ENCODE measurements at places on chromosomes 5 and 9.
A peak's percentile ranks its signal among the peaks of the same experiment; 100 is the strongest.

DNA sequence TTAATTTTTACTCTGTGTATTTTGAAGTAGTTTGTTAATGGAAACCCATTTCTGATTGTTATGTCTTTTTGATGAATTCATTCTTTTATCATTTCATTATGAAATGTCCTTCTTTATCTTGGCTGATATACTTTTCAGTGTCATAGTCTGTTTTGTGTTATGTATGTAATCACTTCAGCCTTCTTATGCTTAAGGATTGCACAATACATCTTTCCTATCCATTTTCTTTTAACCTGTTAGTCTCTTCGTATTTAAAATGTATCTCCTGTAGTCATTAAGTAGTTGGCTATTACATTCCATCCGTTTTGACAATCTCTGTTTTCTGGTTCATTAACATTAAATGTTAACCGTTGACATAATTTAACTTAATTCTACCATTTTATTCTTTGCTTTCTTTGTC, 344.6 kb upstream of the CTNND2 start:
- no peak for DNase-seq

- DNase-seq = no peak
Observed at GRCh38 chr5:164097749-164098148, 592.3 kb downstream of the MAT2B start.

- DNase-seq = no peak
Observed at GRCh38 chr5:151018846-151019245, 1.5 kb upstream of the GPX3 start.

DNA sequence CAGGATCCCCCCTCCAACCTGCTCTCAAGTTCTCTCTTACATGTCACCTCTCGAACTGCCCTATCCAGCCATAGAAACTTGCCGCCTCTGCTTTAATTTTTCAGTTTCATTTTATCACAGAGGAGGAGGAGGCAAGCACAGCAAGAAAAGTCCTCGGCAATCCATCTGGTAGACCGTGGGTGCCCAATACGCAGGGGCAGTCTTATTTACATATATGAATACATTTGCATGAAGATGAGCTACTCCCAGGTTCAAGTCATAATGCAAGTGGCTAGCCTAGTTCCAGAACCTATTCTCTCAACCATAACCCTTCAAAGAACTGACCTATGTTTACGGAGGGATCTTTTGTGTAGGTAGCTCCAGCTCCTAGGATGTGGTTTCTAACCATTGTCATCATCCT, 223.2 kb upstream of the PANK3 start:
- DNase-seq = no peak

GRCh38 chr5:67222243-67223025, 25.8 kb upstream of the CD180 start:
- DNase-seq = no peak

GRCh38 chr9:96052686-96053085, 177.2 kb downstream of the ERCC6L2 start:
- no peak for DNase-seq

GRCh38 chr5:1479581-1480188, 34.4 kb upstream of the SLC6A3 start:
- DNase-seq = peak; percentile 67

DNA sequence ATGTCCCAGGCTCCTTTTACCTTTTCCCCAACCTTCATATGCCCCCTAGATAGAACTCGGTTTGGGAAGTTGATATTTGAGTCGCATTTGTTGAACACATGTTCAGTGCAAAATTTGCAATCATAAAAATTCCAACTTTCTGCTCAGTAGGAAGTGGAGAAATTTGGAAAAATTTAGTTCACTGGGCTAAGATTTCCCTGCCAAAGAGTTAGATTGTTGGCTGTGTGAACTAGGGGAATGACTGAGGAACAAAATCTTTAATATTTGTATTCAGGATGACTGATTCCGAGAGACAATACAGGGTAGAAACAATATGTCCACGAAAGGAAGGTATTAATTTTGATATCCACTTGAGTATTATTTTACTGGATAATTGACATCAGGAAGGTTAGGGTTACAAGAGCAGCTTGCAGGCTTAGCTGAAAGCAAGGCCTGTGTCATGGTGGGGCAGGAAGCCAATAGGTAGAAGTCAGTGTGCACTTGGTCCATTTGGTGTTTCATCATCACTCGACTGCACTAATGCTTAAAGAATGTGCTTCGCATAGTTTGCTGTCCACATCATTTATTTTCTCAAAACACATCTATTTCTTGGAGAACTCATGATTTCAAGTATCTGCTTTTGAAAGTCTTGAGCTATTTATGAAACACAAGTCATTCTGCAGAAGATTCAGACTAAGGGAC, 59.4 kb upstream of the GNA14 start:
- DNase-seq = no peak

GRCh38 chr5:124724357-124725039, 21.9 kb downstream of the ZNF608 start:
- DNase-seq = no peak

GRCh38 chr9:5514617-5515260, 4.4 kb downstream of the PDCD1LG2 start:
- no peak for DNase-seq

GRCh38 chr9:94916956-94917355, 190.5 kb downstream of the AOPEP start:
- DNase-seq = no peak

DNA sequence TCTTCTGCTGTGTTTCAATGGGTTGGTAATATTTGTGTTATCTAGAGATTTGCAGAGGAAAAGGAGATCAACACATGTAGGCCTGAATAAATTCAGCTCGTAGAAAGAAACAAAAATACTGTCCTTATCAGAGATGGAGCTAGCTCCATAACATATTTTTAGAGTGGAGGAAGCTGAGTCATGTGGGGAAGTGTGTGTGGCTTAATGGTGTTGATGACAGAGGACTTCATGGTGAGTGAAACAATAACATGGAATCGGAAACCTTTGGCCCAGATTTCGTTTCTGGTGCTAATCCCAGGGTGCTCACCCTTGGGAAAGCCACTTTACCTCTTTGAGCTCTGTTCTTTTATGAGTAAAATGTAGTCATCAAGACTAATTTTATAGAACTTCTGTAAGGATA, 825.0 kb downstream of the TLR4 start:
- no peak for DNase-seq

DNA sequence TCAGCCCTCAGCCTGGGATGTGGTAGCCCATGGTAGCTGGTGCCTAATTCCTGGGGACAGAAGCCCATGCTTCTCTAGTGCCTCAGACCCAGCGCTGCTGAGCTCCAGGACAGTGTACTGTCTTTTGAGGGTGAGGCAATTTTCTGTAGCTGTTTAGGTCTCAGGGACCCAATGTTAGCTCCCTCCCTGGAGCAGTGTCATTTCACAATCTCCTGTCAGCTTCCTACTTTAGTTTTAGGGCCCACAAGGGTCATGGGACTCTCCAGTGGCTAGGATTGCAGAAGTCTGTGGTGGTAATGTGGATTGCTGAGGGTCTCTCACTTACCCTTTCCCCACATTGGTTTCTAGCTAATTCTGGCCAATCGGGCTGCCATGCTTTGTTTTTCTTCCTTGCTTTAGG, 67.7 kb upstream of the CCL21 start:
- no peak for DNase-seq

DNA sequence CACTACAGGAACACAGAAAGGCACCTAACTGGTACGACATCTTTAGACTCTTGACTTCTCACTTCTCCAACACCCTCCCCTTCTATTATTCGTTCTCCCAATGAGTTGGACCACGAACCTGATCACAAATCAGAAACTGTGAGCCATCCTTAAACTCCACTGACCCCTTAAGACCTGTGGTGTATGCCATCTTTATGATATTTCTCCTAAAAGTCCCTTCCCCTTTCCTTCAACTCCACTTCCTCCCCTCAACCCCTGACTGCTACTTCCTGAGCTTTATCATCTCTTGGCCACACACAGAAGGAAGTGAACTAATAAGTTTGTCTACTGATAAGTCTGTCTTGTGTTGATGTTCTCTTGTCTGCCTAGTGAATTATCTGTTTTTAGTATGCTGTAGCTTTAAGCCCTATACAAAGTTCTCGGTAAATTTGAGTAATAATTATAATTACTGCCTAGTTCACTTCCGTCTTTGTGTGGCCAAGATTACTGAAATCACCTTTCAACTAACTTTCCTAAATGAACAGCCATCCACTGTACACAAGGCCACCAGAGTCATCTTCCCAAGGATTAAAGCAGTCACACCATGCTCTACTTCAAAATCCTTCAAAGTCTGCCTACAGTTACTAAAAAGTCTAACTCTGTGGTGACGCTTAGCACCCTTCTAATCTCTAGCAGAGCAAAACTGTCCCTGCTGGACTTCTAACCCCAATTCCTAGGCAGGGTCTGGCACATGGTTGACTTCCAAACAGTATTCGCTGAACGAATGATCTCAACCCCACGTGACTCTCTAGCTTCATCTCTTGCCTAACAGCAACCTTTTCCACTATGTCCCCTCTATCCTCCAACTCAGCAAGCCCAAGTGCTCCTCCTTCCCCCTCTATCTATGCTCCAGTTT, 23.2 kb downstream of the ELOVL7 start:
- DNase-seq = no peak

GRCh38 chr9:33464045-33464636, 9.6 kb downstream of the NOL6 start:
- no peak for DNase-seq

DNA sequence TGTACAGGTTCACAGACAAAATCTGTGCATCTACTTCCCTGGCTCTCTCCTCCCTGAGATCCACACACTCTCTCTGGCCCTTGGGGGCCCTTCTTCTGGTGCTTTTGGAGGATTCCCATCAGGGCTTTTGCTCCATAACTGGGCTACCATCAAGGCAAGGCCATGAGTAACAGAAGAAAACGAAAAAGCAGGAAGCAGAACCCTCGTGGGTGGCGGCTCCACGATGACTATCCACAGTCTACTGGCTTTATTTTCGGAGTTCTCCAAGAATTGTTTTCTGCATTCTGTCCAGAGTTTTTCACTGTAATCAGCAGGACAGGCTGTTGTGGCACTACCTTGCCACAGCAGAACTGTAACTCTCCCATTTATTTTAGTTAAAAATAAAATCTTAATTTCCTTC, 19.9 kb downstream of the PNPLA7 start:
- no peak for DNase-seq

GRCh38 chr5:9513827-9514226, 32.0 kb downstream of the SEMA5A start:
- no peak for DNase-seq
